Right renal pelvis (tissue), 4 donors: ENCODE measurements at places on chromosomes 2 and 18.

DNA sequence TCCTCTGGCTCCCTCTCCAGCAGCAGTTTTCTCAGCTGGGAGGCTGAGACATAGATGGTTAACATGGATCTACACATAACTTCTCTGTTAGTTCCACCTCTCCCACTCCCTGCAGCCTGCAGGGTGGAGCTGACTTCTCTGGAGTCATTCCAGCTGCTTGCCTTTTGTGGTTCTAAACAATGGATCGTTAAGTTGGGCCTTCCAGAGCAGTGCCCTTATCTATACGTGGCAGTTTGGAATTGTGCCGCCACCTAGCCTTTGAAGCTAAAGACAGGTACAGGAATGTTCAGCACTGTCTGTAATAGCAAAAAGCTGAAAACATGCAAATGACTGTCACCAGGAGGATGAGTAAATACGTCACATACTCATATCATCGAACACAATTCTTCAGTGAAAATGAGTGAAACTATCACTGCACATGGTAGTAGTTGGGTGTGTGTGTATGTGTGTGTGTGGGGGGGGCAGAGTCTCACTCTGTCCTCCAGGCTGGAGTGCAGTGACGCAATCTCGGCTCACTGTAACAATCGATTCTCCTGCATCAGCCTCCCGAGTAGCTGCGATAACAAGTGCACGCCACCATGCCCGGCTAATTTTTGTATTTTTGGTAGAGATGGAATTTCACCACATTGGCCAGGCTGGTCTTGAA lies 50.3 kb downstream of the SH2D6 start:
- no peak for DNase-seq

DNA sequence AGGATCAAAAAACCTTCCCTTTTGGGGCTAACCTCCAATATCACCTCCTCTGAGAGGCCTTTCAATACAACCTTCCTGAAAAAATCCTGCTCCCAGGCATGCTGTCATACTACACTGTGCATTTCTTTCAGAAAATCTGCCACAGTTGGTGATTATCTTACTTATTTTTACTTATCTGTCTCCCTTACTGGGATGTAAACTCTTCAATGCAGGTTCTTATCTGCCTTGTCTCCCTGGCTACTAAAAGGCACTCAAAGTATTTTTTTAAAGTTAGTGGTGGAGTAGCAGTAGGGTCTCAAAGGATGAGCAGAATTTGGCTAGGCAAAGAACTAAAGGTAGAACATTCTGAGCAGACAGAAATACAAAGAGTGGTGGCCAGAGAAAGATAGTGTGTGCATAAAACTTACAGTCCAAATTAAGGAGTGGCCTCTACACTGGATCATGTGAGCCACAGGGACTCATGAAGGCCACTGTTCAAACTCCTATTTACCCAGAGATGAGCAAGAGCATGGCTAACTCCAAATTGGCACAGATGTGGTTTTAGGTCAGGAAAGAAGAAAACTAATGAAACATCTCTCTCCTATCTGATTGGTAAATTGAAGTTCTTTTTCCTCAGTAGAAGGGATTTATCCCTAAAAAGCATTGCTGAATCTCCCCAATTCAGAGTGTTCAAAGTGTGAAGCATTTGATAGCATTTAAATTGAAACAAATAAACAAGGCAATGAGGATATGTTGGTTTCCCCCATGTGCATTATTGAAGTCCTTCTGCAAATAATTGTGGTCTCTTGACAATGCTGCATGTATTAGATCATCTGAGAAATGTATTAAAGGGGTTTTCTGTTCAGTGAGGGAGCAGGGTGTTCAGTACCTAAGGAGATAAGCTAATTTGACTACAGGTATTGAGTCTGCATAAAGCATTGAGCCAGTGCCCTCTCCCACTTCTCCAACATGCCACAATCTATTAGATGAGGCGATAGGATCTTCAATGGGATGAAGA lies 285.5 kb downstream of the MREG start:
- DNase-seq: no peak

DNA sequence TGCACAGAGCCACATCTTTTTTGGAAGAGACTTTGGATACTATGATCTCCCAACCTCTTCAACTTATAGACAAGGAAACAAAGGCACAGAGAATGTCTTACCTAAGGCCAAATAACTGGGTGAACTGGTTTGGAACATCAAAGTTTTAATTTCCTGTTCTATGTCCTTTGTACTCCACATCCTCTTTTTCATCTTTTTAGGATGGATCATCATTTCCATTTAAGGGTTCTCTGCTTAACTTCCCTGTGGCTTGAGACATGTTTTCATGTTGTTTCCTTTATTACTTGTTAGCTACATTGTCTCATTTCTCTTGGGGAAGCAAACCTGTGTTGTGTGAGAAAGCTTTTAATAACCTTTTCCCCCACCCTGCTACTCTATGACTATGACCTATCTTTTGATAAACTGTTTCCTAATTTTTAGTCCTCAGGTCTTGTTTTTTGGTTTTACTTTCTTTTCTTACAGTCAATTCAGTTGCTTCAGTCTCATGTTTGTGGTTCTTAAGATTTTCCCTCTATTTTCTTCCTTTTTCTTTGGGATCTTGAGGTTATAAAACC lies 22.5 kb upstream of the RMND5A start:
- DNase-seq: no peak

DNA sequence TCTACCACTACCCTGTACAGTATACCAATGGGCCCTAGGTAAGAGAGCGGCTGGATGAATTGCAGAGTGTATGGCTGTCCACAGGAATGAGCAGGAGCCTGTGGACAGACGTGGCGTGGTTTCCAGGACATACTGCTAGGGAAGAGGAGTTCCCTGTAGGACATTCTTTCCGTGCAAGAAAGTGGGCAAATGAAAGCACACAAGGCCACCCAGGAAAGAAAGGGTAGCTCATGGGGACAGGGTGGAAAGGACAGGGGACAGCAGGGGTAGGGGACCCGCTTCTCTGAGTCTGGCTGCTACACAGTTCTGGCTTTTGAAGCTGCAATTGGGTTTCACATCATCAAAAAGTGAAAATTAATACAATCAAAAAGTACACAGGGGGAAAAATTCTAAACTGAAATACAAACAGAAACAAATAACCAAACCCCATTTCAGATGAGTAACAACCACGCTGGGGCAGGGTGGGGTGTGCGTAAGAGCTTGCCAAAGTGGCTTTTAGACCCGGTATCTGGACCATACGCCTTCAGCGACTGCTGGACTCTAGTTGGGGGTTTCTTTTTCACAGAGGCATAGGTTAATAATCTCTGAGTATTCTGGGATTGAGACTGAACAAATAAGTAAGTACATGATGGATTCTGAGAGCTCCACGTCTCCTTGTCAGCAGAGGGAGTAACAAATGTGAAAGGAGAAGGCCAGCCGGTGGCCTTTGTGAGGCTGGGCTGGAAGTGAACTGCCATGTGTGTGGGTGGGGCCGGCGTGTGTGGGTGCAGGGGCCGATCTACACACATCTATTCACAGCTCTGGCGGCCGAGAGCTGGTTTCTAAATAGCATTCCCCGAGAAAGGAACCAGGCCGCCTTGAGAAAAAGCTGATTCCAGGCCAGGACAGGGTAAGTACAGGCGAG lies 84.0 kb downstream of the HDAC4 start:
- no peak for DNase-seq

DNA sequence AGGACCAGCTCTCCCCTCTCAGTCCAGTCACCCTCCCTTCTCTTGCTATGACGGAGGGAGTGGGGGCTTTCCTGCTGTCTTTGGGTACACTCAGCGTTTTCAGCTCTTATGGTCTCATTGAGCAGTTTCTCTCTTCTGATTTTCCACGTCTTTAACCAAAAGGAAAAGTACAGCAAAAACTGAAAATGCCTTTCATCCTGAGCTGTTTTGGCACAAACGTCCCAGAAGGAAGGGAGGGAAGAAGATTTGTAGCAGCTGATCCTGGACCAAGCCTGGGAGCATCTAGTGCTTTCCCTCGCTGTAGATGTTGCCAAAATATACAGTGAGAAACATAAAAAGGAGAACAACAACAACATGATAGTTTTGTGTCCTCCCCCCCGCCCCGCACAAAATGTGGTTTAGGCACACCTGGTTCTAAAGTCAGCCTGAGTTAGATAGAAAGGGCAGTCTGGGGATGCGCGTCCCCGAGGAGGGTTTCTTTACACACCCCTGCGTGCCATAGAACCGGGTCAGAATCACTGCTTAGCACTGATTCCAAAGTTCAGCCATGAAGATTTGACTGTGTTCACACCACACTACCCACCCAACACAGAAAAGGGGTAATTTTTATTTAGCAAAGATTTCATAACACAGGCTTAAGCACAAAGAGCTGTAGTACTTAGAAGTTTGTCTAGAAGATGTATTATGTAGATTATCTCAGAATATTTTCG lies 53.4 kb downstream of the SLC40A1 start:
- no peak for DNase-seq

DNA sequence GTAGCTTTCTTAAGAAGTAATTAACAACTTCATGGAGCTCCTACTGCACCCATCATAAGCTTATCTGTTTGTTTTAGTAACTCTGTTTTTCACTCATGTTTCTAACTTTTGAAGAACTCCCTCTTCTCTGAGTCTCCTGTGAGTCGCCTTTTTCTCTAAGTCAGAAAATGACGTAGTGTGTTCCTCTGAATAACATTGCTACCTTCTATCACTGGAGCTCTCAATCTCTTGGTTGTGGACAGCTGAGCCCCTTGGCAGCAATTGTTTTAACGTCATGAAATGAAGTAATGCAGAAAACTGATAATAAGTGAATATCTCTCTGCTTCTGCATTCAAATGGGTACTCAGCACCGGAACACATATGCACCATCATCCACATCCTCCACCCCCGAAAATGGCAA lies 433.3 kb upstream of the SALL3 start:
- DNase-seq: no peak
